ENCODE measurements at places on chromosomes 11 and 22. TPM values are rescaled to one million over a fixed set of nuclear protein-coding genes. Genes with fewer than 3 reads are reported as not detected.

DNA sequence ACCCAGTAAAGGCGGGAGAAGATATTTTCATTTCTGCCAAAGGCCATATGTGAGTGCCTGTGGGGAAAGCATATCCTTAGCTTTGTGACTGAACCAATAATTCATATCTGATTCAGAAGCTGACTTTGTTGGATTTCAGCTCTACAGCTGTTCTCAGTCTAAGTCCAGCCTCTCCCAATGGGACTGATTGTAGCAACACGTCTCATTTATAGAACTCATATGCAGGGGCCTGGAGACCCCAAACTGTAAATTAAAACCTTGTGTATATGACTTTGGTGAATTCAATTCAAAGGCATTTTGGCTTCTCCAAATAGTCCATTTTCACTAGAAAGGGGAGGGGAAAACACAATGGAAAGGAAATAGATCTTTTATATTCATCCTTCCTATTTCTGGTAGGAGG lies 250.4 kb upstream of the SORL1-AS1 start:
- no peaks in the 10 kb centered on the region for H3K27me3 ChIP-seq
- H3K4me3 ChIP-seq: no peak overlapping the region
- no peaks in the 10 kb centered on the region for H3K4me1 ChIP-seq

GRCh38 chr11:92443199-92443598 lies 218.6 kb downstream of the FAT3 start:
- H3K27me3 ChIP-seq: no peaks in the 10 kb centered on the region
- DNase-seq: no peak
- no peak overlapping the region for H3K27ac ChIP-seq
- H3K4me1 ChIP-seq: peaks cover 18% of the 10 kb centered on the region

GRCh38 chr11:75524665-75525432 lies 892 bp downstream of the GDPD5 start:
- no peaks in the 10 kb centered on the region for H3K36me3 ChIP-seq
- no peak overlapping the region for H3K27ac ChIP-seq

- H3K4me3 ChIP-seq: no peak overlapping the region
- no peaks in the 10 kb centered on the region for H3K4me1 ChIP-seq
These were observed 542.9 kb downstream of the MN1 start for GRCh38 chr22:27258616-27259172.

DNA sequence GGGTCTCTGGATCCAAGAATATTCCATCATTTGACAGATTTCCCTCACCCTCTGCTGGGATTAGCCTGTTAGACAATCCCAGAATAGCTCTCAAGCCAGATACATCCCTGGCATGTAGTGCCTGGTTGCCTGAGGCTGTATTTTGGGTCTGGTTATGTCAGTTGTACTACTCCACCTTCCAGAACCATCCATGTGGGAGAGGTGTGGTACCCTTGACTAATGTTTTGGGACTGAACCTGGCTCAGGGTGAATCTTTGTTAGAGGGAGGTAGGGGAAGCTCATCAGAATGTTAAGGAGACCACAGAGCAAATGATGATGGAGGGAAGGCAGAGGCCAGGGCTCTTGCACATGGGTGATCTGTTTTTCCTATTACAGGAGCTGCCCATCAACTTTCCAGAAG lies 5.2 kb downstream of the C11orf52 start:
- no peak for DNase-seq
- no peak overlapping the region for H3K4me3 ChIP-seq
- H3K36me3 ChIP-seq: no peaks in the 10 kb centered on the region
- no peak overlapping the region for H3K27ac ChIP-seq
- no peaks in the 10 kb centered on the region for H3K27me3 ChIP-seq

The ELMOD1 gene
- total RNA-seq: 1.6 TPM

All from H1 (cell line).